Activated CD4-positive, CD25-positive, alpha-beta regulatory T cell (primary cell): ENCODE measurements at places on chromosomes 5 and 9.

GRCh38 chr9:71562140-71562539 is 206.2 kb downstream of the CEMIP2 start:
- no peak for DNase-seq

GRCh38 chr9:23824830-23825591 is 1.0 kb downstream of the ELAVL2 start:
- no peak for DNase-seq

- DNase-seq = no peak
These were observed at the start of gene BRINP1 for GRCh38 chr9:119368681-119369581. Gene BRINP1, minus strand, starts transcription at chr9:119369435. Its CDS starts 56,080 bp downstream, at chr9:119313355.

DNA sequence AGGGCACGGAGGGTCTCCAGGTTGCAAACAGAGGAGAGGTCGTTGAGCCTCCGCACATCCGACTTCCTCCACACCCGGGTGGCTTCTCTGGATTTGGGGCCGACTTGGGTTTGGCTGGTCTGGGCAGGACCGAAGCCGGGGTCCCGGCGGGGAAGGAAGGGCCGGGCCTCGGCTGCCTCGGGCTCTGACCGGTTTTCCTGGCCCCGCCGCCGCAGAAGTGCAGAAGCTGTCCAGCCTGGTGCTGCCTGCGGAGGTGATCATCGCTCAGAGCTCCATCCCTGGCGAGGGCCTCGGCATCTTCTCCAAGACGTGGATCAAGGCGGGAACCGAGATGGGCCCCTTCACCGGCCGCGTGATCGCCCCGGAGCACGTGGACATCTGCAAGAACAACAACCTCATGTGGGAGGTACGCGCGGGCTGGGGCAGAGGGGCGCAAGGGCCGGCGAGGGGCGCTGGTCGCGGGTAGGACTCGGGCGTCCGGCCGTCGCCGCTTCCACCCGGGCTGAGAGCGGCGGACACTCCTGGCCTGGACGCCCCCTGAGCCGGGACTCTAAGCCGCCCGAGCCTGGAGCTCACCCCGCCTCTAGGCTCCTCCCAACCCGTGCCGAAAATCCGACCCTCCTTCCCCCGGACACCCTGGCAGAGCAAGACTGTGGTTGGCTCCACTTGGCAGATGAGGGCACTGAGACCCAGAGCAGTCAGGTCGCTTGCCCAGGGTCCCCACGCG is 2.2 kb downstream of the PRDM12 start:
- DNase-seq = no peak

DNA sequence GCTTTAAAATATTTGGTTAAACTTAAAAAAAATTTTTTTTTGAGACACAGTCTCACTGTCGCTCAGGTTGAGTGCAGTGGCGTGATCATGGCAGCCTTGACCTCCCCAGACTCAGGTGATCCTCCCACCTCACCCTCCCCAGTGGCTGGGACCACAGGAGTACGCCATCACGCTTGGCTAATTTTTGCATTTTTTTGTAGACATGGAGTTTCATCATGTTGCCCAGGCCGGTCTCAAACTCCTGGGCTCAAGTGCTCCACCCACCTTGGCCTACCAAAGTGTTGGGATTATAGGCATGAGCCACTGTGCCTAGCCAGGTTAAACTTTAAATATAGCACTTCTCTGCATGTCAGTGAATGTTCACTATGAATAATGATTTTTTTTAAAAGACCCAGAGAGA is 224.5 kb upstream of the RFX3 start:
- no peak for DNase-seq

DNA sequence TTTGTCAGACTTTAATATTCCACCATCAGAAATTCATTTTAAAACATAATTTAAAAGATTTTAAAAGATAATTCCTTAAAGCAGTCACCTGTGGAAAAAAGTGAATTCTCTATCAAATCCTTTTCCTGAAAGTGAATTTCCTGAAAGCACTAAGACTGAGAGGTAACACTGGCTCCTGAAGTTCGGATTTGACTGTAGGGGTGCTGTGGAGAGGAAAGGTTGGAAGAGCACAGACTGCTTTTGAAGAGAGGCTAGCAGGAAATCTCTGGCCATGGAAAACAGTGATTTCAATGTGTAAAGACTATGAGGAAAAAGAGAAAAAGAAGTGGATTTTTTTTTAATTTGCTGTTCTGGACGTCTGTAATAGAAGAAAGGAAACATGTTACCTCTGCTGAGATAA is 35.7 kb upstream of the TMEM161B start:
- DNase-seq = no peak

GRCh38 chr9:81073821-81074220 is 615.5 kb downstream of the TLE1 start:
- DNase-seq = no peak

DNA sequence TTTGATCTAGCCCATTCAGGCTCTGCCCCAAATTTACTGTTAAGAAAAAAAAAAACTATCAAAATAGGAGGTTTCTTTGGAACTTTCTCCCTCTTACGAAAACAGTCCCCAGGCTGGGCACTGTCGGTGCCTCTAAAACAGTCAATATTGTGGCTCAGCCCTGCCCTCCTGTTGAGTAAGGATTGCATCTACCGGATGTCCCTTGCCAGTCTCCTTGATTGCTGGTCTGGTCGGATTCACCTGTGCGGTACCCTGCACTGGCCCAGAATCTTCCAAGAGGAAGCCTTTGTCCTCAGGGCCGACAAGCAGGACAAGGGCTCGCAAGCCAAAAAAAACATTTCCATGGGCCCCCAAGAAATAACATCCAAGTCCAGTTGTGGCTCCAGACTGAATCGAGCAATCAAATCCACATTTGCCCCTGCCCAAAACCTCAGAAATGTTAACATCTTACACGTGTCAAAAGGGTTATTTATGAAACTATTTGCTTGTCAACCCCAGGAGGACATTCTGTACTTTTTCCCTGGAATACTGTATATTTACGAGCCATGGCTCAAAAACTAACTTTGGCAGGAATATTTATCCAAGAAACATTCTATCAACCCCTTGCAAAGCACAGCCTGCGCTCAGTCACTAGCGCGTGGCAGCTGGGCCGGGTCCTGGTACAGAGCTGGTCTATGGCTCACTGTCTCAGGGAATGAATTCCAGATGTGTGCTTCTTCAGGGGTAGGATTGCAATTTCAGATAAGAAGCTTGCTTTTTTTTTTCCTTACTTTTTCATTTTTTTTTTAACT is 129.2 kb upstream of the ADRA1B start:
- no peak for DNase-seq

GRCh38 chr5:138461343-138462125 is 3.7 kb upstream of the EGR1 start:
- no peak for DNase-seq

- DNase-seq = no peak
These were observed 146.4 kb upstream of the FGF10 start for GRCh38 chr5:44535621-44536020.

- DNase-seq = no peak
These were observed 1509.7 kb downstream of the MAT2B start for GRCh38 chr5:165015126-165015525.

GRCh38 chr5:25701936-25702335 is 1057.2 kb upstream of the CDH10 start:
- no peak for DNase-seq

DNA sequence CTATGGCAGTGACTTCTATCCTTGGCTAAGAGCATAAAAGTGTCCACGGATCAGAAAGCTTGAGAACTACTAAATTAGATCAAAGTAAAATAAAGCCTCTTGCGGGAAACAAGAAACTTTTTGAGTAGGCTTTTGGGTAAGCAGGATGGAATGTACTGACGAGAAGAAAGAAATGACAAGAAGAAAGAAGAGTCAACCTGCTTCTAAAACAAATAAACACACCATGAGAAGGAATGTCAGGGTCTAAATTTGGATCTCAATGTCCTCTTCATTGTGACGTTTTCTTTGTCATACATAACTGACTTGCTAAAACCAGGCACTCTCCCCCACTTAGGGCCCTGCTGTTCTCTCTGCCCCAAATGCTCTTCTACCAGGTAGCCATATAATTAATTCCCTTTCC is 290.1 kb upstream of the PTGER4 start:
- no peak for DNase-seq

GRCh38 chr9:134559013-134559412 is 82.6 kb upstream of the COL5A1 start:
- DNase-seq = no peak

DNA sequence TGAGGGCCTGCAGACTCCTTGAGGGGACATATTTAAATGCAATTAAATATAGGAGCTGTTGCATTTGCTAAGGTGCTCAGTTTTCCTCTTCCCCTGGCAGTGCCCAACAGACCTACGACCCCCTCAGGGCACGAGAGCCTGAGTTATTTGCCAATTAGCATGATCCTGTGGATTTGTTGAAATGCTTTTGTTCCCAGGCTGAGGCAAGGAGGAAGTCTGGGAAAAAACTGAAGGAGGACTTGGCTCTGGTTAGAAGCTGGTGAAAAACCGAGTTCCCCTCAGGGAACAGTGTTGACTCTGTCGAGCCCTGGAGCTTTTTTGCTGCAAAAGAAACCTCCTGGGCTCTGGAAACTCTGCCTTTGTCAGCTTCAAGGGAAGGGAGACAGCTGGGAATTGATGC is 103.6 kb upstream of the SHB start:
- no peak for DNase-seq

DNA sequence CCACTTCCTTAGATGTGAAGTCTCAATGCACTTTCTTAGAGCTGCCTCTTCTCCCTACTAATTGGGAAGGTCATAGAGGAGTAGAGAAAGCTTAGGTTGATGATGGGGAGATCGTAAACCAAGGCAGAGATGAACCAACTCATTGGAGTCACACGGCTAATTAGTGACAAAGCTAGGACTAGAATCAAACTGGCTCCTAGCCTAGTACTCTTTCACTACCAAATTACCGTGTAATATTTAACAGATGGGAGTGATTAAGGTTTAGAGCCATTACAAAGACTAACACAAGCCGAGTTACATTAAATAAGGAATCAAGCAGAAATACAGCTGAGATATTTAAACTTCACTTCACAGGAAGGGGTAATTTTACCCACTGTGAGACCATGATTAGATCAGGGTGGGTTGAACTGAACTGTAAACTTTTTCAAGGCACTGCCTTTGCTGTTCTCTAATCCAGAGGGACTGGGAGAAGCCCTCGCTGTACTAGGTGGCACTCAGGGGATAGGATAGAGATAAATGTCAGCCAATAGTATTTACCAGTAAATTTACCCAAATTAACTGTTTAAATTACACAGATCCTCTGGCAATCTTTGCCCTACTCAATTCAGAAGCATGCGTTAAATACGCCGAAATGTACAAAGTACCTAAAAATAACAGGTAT is 166.4 kb upstream of the PIK3R1 start:
- no peak for DNase-seq

GRCh38 chr9:129996161-129996830 is 46.7 kb downstream of the FNBP1 start:
- no peak for DNase-seq

GRCh38 chr5:74206579-74207550 is 433.7 kb downstream of the ENC1 start:
- no peak for DNase-seq

DNA sequence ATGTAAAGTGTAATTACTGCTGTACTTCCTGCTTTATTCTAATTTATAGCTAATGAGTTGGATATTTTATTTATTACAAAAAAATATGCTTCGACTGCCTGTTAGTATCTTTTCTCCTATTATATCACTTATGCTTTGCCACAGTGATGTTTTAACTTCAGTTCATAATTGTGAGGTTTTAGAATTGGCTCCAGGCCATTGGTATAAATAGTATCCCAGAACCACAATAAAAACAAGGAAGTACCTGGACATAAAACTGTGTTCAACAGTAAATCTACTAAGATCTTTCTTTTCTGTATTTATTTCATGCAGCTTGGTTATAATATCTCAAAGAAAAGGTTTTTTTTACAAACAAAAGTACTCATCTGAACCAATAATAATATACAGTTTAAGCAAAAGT is 354.3 kb upstream of the CDH9 start:
- no peak for DNase-seq

DNA sequence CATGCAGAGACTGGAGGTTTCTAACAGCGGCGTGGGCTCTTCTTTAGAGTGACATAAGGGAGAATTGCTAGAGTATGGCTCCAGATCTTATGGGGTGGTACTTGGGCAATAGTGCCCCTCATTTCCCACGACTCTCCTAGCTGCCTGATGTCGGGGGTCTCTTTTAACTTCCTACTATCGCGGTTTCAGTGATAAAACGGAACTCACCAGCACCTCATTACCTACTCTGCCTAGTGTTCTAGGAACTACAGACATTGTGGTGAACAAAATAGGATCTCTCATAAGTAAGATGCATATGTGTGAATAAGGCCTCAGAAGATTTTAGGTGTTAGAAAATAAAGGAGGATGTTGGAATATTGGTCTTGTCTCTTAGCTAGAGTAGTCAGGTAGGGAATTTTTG is 1.1 kb downstream of the ICE1 start:
- DNase-seq = no peak

- no peak for DNase-seq
These were observed 10.3 kb upstream of the IL3 start for GRCh38 chr5:132050136-132050535.

DNA sequence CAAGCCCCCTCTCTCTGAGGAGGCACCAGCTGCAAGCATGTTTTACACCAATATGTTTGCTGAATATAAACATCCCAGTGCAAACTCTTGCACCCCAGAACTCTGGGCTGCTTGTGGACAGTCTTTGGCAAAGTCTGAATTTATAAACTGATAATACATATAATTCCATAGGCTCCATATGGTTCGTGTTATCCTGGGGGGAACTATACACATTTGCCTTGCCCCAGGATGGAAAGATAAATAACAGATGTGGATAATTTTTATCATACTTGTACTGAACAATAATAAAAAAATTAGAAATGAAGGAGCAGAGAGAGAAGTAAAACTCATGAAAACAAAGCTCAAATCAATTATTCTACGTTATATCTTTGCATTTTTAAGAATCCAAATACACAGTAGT is 50.6 kb upstream of the GAS1 start:
- DNase-seq = no peak

DNA sequence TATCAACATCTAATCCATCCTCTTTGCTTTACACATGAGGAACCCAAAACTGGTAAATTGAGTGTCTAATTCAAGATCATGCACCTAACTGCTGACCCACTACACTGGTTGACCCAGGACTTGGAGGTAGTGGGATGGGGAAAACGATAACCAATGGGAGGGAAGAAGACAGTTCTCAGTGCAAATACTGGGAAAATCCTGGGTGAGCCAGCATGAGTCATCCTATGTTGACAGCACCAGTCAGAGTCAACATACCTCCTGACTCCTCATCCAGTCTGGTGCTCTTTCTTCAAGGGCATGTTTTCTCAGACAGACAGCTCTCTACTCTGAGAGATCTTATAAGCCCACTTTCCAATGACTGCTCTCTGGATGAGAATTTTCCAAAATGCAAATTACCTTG is 232.8 kb upstream of the PTGER4 start:
- no peak for DNase-seq

DNA sequence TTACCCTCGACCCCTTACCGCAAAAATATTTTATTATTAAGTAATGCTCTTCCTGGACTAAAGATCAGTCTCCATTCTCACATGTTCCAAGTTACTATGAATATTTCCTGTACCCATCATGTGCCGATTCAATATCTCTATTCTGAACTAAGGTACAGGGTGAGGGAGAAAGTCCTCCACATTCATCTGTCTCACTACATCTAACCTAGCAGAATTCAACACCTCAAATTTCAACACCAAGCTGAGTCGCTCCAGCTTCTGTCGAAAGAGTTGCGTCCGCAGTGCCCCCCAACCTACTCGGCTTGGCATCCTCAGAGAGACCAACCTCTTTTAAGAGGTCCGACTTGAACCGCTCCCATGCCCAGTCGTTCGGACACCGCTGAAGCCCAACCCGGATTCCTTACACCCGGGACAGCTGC is 1.0 kb downstream of the CERT1 start:
- no peak for DNase-seq
